ENCODE measurements at places on chromosomes 4 and X. TPM values are rescaled to one million over a fixed set of nuclear protein-coding genes. Genes with fewer than 3 reads are reported as not detected.

SYN1 gene
- 2.7 TPM for total RNA-seq

ITIH6 gene
- total RNA-seq = not detected

SYNPO2 gene
- 109 TPM for total RNA-seq

ARX gene
- total RNA-seq = not detected

SLITRK2 gene
- total RNA-seq = 0.49 TPM

- DNase-seq = no peak
These were observed 47.4 kb downstream of the CCDC149 start for GRCh38 chr4:24865401-24865800.

DNA sequence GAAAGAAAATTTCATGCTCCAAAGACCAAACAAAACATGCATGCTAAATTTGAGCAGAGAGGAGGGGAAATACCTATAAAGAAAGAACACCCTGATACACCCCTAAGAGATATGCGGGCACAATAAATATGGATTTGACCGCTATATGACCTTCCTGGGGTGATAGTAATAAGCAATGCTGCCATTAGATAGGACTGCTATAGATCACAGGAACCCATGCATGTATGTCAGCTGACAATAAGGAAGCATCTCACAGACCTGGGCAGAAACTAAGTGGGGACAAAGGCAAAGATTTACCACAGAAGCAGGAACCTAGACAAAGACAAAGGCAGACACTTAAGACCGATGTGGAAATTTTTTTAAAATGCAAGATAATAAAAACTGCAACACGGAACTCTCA is 21.3 kb downstream of the ZNF721 start:
- no peak for DNase-seq

GRCh38 chr4:17690898-17691297 is 76.5 kb downstream of the MED28 start:
- no peak for DNase-seq

DNA sequence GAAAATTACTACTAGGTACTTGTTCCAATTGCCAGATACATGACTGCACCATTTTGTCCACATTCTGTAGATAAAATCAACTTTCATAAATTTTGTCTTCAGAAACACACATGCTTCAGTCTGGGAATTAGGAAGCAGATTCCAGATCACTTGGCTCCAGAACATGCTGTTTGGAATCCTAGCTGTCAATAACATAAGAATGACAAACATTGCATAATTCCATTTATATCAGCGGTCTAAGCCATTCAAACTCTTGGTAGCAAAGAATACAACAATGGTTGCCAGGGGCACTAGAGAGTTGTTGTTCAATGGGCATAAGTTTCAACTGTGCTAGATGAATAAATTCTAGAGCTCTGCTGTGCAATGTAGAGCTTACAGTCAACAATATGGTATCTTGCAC is 1112.1 kb upstream of the AGA start:
- no peak for DNase-seq

DNA sequence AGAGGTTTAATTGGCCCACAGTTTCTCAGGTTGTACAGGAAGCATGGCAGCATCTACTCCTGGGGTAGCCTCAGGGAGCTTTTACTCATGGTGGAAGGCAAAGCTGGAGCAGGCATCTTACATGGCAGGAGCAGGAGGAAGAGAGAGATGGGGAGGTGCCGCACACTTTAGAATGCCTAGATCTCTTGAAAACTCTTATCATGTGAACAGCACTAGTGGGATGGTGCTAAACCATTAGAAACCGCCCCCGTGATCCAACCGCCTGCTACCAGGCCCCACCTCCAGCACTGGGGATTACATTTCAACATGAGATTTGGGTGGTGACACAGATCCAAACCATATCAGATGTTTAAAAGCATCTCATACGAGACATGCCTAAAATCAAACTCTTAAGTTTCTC is 41.6 kb upstream of the SCOC start:
- no peak for DNase-seq

DNA sequence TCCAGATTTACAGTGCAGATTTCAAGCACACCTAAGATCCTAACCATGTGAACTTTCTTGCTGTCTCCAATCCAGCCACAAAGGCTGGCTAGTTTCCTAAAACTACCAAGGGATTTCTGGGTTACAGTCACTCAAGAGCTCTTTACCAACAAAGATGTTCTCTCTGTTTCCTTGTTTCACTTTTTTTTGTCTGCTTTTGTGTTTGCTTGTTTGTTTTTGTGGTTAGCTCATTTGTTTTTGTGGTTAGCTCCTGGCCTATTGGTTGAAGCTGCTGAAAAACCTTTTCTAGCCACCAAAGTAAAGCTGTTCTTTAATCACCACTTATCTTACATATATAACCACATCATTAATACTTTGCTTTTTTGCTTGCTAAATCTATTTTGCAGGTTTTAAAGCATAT is 642.5 kb upstream of the GALNTL6 start:
- DNase-seq = no peak

DNA sequence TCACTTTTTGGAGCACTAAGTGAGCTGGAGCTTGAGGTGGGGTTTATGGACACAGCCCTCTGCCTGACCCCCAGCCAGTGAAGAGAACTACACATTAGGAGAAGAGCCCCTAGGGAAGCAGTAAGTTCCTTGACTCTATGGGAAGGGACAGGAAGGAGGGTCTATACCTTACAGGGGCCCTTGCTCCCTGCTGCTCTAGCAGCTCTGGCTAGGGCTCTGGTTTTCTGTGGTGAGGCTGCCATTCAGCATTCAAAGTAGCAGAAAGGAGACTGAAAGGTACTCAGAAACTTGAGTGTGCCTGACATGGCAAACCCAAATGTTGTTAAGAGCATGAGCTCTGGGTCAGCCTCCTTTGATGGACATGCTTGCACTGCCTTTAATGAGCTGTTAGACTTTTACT is 144.0 kb upstream of the KIT start:
- DNase-seq = no peak

- DNase-seq = no peak
These were observed 914.2 kb upstream of the LCORL start for GRCh38 chr4:18935659-18936345.

DNA sequence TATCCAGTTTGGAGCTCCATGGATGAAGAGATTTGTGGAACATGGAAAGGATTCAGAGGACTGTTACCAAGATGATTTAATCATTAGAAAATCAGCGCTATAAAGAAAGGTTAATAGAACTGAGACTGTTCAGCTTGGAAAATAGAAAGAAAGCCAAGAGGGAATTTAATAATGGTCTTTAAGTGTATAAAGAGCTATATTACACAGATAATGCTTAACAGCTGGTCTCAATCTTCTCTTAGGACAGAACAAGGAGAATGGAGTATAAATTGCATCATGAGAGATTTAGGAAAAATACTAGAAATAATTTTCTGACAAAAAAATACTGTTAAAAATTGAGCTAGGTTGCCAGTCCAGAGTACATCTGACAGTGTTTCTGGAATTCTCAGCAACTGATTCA is 91.3 kb upstream of the MAGEC2 start:
- DNase-seq = no peak

DNA sequence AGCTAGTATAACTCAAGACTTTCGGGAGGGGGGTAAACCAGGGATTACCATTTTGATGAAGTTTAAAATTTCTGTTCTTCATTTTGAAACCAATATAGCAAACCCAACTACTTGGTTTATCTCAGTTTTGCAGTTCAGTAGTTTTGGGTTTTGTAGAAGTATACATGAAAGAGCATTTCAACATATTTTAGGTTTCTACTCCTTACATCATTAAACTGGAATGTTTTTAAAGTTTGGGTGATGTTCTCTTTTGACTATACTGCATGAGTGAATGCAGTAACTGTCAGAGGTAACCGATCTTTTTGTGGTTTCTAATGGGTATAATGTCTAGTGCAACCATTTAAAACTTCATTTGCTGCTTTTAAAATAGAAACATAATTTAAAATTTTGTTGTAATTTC is 248.3 kb upstream of the MAD2L1 start:
- DNase-seq = no peak

- DNase-seq = no peak
These were observed at the start of gene PCDH7 for GRCh38 chr4:30720021-30720660. PCDH7 (plus strand) TSS chr4:30720369; CDS start chr4:30721423, 1,054 bp downstream.

DNA sequence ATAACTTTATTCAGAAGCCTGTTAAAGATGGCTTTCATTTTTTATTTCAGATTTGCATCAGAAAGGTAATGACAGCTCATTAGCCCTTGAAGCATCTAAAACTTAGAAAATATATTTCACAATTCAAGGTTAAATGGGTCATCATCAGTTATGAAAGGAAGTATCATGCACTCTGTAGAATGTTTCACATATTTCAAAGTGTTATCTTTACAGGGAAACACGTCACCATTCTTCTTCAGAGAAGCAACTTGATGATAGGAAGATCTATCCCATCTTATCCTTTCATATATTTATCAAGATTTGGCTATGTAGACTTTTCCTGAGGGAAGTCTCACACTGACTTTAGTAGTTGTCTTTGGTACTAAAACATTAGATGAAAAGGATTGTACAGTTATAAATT is 277.8 kb downstream of the TENM3 start:
- DNase-seq = no peak

- DNase-seq = no peak
These were observed 2.0 kb downstream of the TMEM255A start for GRCh38 chrX:120308959-120309872.

Measured in vagina (tissue), 2 donors.